ENCODE measurements at places on chromosomes 1 and 21.
A peak's percentile ranks its signal among the peaks of the same experiment; 100 is the strongest.

DNA sequence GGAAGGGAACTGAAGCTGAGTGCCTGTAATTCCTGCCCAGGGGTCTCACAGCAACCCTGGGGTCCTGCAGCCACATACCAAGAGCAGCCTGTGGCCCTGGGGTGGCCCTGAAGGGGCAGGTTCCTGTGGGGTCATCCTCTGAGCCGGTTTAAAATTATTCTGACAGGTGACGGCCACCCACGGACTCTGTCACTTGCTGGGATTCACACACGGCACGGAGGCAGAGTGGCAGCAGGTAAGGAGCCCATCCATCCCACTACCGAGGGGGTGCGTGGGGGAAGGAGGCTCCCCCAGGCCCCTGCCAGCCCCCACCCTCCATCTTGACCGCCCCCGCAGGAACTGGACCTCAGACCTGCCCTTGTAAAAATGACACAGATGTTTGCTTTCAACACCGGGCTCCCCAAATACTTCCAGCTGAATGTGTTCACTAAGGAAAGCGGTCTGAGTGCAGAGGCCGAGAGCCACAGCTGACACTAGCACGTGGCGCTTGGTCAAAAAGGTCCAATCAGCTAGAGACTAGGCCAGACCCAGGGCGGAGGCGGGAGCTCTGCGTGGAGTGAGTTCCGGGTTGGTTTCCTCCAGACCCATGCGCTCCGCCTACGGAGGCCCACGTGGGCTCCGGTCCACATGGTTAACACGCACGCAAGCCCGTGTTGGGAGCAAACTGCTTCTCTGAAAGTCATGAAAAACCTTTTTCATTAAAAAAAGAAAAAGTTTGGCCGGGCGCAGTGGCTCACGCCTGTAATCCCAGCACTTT lies 10.0 kb downstream of the YBEY start:
- DNase-seq = peak; percentile 39

DNA sequence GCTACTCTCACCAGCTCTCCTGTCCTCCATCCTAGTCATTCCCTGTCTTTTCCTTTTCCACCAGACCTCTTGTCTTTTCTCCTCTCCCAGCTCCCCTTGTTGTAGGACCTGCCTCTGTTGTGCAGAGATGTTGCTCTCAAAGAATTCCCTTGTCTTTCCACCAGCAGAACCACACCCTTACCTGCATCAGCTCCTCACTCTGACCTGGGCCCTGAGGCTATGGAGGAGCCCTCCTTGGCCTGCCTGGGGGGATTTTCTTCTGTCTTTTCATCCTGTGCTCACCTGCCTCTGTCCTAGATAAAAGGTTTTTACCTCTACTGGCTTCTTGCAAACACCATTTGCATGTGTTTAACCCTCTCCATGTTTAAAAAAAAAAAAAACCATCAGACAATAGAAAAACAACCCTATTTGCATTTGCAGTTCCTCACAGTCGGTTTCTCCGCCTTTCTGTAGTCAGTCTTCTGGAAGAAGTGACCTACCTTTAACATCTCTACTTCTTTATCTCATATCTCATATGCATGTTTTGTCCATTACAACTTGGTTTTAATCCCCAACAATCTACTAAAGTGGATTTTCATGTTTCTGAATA lies 12.1 kb downstream of the FCRL5 start:
- DNase-seq = no peak

- DNase-seq = no peak
These were observed 10.8 kb upstream of the DUSP12 start for GRCh38 chr1:161738627-161739287.

GRCh38 chr1:227937031-227937837 lies 10.5 kb downstream of the WNT9A start:
- no peak for DNase-seq

- no peak for DNase-seq
These were observed 56.7 kb downstream of the HSF2BP start for GRCh38 chr21:43602266-43603232.

DNA sequence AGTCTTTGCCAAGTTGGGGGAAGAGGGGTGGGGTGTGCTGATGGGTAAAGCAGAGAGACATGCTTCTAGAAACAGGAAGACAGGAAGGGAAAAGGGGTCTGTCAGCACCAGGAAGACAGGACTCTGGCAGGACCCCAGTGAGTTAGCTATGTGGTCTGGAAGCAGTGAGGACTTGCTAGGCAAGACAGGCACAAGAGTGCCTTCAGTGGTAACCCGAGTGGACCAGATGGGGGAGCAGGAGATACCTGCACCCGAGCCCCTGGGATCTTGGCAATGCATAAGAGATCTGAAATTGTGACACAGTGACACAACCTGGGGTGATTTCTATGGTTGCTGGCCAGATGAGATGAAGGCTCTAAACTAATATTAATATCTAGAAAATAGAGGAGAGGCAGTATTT lies 7.0 kb downstream of the TLR5 start:
- DNase-seq = no peak

- no peak for DNase-seq
These were observed 393.6 kb downstream of the PTPRU start for GRCh38 chr1:29629814-29630516.

DNA sequence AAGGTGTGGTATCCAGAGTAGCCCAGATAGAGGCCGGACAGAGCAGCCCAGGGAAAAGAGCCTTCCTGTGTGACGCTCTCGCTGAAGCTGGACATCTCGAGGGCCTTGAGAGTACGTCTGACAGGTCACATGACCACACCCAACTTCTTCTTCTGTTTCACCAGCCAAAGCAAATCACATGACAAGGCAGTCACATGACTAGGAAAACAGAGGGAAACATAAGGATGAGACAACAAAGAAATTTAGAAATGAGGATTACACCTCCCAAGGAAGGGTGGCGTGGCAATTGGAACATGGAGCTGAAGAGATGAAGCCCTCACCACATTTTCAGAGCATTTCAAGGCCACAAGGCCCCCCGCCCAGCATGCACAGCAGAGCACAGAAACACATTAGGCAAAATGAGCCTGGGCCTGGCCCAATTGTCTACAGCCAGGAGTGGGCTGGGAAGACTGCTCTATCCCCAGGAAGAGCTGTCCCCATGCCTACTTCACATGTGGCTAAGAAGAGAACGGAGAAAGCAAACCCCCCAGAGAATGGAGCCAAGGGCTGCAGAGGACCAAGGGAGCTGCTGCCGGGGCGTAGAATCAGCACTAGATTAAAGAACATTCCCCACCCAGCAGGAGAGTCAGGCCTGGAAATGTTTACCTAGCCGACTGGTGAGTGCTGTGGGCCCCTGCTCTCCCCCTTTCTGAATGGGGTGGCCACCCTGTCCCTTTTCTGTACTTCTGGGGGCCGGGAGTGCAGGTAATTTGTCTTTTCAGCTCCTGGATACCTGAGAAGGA lies 305.1 kb downstream of the NPHP4 start:
- no peak for DNase-seq

DNA sequence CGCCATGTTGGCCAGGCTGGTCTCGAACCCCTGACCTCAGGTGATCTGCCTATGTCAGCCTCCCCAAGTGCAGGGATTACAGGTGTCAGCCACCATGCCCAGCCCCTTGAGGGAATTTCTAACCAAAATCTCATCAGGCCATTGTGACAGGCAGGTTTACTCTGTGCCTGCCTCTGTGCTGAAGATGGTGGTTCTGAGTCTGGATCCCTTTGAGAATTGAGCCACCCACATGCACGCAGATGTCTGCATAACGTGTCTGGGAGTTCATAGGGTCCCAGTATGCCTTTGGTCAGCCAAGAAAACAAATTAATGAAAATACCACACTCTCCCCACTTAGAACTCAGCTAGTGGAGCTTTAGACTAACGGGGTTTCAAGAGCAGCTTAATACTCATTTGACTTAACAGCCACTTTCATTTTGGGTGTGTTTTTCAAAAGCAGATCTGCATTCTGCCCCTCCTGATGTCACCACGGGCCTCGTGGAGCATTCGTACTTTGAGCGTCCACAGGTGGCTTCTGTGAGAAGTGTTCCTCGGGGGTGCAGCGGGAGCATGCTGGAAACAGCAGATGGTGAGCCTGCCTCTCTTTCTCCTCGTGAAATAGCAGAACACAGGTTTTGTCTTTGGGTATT lies 45.3 kb downstream of the DIP2A start:
- no peak for DNase-seq

GRCh38 chr1:87866416-87866815 lies 537.7 kb downstream of the LMO4 start:
- no peak for DNase-seq

DNA sequence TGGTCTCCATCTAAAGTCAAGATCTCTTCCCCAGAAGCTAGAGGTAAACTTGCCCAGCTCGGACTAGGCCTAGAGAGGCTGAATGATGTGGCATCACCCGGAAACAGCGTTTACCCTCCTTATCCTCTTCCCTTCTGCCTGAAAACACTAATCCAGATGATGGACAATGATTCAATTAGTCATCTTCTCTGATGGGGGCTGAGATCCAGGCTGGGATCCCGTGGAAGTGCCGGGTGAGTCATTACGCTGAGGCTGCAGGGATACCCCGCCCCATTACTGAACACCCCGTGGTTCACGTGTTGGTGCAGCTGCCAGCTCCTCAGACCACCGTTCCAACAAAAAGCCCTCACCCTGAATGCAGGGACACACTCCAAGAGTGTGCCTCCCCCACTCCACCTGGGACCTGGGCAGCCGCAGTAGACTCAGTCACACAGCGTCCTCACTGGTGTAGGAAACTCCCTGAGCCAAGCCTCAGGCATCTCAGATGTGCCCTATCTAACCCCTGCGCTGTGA lies 2.0 kb downstream of the S100A6 start:
- DNase-seq = no peak

- no peak for DNase-seq
These were observed 88.5 kb upstream of the NEK7 start for GRCh38 chr1:198068285-198068684.

- no peak for DNase-seq
These were observed 82.8 kb upstream of the KCNE2 start for GRCh38 chr21:34280959-34281358.

- no peak for DNase-seq
These were observed 20.6 kb downstream of the NPHP4 start for GRCh38 chr1:5971471-5972197.

GRCh38 chr1:43449708-43450069 lies 4.0 kb downstream of the HYI start:
- DNase-seq = no peak

GRCh38 chr1:224180783-224181452 lies 2.1 kb upstream of the DEGS1 start:
- DNase-seq = no peak

DNA sequence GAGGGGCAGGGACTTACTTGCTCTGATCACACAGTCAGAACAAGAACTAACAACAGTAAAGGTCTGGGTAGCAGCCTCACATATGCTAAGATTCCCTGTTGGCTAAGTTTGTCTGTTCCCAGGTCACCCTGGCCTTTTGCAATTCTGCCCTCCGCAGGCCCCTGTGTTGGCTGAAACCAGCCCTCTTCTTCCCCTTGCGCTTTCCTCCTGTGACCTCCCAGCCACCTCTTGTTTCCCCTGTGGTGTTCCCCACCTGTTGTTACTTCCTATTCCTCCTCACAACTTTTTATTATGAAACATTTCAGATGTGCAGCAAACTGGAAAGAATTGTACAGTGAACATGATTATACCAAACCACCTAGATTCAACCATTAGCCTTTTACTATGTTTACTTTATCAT lies 23.4 kb downstream of the MAPKAPK2 start:
- DNase-seq = no peak

Measured in activated CD8-positive, alpha-beta memory T cell treated with anti-CD3 and anti-CD28 coated beads for 4 hours (primary cell).